ENCODE measurements at places on chromosomes 11 and 22.

DNA sequence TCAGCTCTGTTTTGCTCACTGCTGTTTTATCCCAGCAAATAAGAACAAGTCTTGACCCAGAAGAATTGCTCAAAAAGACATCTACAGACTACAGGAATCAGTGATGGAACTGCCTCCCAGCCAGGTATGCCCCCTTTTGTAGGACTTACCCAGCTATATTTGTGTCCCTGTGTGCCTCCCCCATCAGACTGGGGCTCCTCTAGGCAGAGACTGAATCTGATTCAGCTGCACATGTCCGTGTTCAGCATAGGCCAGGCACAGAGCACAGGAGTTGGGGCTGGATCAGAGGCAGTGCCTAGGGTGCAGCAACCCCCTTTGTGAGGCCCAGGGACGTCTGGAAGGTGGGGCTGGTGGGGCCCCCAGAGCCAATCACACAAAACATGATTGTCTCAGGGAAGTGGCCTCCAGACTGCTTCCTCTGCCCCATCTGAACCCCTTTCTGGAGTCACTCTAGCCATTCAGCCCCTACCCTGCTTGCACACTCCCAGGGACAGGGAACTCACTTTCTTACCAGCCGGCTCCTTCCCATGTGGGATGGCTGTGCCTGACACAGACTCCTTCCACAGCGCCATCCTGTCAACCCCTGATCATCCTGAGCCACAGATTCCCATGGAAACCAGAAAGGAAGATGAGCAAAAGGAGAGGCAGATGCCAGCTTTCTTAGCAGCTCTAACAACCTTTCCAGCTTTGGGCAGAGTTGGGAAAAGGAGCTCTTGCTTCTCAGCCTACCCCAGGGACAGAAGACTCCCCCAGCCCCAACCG lies 24.8 kb downstream of the PDE2A start:
- DNase-seq: no peak

DNA sequence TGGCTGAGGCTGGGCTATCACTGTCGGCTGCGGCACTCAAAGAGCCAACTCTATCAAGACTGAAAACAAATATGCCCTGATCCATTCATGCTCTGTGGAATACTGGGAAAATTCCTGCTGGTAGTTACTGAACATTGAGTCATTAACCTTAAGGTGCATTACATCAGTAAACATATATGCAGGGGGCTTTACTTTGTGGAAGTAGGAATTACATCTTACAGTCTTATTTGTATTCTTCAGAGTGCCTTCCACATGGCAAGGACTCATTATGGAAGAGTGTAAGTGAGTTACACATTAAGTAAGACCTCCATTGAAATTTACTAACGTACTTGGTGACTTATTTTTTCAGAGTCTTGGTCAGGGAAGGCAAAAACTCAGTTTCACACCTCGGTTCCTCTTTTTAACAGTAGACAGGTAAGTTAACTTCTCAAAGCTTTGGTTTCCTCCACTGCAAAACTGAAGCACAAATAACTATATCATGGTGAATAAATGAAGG lies 4.5 kb downstream of the OR5B21 start:
- DNase-seq: no peak

GRCh38 chr22:22752556-22753477 lies 108.4 kb downstream of the GGTLC2 start:
- DNase-seq: no peak

DNA sequence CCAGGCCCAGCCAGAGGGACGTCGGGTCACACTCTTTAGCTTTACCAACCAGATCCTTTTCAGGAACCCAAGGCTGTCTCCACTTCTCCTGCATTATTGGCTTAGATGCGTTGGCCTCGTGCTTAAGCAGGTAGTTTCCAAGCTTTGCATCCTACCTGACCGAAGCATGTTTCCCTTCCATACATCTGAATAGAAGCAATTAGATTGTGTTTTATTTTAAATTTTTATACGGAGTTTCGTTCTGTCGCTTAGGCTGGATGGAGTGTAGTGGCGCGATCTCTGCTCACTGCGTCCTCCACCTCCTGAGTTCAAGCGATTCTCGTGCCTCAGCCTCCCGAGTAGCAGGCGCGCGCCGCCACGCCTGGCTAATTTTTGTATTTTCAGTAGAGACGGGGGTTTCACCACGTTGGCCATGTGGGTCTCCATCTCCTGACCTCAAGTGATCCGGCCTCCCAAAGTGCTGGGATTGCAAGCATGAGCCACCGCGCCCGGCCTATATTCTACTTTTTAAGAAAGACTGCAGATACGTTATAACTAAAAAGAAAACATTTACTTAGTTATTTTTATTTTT lies 677 bp downstream of the DYNC2H1 start:
- no peak for DNase-seq

GRCh38 chr11:128483211-128483788 lies 104.1 kb downstream of the ETS1 start:
- DNase-seq: no peak

DNA sequence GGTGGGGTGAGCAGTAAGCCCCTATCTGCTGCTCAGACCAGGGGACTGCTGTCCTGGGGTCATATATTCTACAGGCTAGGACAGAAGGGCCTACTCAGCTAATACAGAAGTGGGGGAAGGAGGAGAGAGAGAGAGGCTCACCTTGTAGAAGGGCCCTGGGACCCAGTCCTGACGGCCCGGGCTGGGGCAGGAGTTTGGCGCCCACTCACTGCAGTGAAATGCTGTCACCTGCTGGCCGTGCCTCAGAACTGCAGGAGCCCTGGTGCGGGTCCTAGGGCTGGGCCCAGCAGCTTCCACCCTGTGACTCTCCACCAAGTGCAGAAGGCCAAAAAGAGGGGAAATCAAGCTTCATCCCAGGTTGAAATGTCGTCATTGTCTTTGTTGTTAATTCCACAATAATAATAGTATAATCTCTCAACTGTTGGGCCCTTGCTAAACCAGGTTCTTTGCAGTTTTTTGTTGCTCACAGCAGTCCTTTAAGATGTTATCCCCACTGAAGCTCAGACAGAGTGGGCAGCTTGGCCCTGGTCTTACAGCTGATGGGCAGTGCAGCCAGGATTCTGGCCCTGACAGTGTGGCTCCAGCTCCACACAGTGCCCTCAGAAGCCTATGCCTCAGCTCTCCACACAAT lies 29.6 kb downstream of the TRIM29 start:
- no peak for DNase-seq

DNA sequence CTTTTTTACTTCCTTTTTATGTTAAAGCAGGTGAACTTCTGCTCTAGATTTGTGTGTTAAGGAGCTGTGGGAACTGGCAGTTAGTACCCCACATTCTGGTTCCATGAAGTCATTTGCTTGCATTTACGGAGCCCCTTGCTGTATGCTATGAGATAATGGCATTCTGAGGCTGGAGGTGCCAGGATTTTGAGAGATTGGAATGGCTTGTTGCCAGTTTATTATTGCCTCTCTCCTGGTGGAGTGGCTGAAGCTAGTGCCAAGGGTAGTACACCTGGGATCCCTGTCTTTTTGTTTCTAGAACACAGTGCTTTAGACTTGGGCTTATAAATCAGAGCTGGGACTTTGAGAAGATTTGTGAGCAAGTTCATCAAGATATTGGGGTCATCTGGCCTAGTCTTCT lies 73.8 kb downstream of the STIM1 start:
- DNase-seq: no peak

GRCh38 chr11:80846442-80846841 lies 1405.6 kb upstream of the TENM4 start:
- no peak for DNase-seq

- DNase-seq: no peak
These were observed 25.3 kb upstream of the FCHSD2 start for GRCh38 chr11:73167363-73167954.

DNA sequence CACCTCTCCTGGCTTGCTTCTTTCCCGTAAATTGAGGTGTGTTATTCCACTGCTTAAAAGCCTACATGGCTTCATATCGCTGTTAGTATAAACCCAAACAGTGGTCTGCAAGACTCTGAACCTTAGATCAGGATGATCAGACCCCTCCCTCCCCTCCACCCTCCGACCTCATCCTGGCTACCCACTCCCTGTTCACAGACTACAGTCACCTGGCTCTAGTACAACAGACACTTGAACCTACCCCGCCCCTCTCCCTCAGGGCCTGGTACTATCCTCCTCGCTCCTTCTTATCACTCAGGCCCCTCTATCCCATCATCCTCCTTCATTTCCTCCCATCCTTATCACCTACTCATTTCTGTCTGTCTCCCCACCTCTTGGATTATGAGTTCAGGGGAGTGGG lies 20.1 kb downstream of the PTPRJ start:
- no peak for DNase-seq

GRCh38 chr11:82682003-82682751 lies 51.5 kb downstream of the FAM181B start:
- peak; percentile 9 for DNase-seq

DNA sequence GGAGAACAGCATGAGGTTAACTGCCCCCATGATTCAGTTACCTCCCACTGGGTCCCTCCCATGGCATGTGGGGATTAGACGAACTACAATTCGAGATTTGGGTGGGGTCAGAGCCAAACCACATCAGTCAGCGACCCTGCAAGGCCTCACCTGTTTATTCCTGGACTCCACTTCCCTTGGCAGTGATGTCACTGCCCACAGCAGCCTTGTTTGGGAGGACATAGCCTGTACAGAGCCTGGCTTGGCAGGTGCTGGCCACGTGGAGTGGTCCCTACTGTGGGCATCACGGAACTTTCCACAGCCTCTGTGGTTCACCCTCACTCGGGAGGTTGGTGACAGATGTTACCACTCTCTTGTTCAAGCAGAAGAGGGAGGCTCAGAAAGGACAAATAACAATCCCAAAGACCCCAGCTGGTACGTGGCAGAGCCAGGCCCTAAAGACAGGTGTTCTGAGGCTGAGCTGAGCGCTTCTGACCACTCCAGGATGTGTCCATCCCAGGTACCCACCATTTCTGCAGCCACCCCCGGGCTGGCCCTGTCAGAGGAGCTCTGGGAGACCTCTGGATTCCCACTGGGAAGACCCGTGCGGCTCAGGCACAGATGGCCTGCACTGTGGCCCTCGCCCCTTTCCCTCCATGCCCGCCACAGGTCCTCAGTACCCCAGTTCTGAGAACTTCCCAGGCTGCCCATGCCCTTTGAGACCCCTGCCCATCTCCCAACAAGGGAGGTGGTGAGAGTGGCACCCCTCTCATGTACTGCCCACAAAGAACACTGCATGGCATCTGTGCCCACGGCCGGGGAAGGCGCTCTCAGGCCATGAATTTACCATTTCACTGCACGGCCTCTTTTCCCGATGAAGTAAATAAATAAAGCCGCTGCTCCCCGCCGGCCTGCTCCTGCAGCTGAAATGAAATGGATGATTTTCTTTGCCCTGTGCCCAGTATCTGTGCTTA lies 605.8 kb downstream of the TBC1D22A start:
- no peak for DNase-seq

GRCh38 chr11:18280438-18281045 lies 14.5 kb downstream of the SAA1 start:
- no peak for DNase-seq

- no peak for DNase-seq
These were observed 9.2 kb downstream of the CRTAM start for GRCh38 chr11:122847466-122847865.

DNA sequence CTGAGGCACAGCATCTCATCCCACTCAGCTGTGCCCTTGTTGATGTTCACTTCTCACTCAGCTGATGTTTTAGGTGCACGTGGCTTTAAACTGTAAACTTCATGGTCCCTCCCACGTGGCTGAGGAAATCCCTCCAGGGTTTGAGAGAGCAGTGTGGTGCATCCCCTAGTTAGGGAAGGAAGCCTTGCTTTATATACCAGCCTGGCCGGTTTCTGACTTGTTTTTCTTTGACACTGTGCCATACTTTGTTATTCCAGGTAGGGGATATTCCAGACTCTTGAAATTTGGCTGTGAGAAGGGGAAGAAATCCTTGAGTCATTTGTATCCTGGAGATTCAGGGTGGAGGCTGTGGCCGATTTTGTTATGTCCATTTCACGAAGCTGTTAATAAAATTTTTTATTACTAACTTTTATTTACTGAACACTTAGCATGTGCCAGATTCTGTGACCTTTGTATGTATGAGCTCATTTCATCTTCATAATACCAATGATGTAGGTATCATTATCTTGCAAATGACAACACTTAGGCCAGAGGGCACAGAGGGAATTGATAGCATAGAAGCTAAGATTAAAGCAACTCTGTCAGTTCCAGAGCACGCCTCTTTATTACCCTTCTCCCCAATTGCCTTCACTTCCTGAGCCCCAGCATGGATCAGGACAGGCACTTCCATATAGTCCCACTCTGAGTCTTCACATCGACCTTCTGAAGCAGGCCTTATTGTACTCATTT lies 116.6 kb downstream of the NAV2 start:
- no peak for DNase-seq

GRCh38 chr11:113991170-113991569 lies 16.3 kb downstream of the HTR3A start:
- peak; percentile 54 for DNase-seq

GRCh38 chr22:41538583-41538982 lies 5.7 kb downstream of the POLR3H start:
- no peak for DNase-seq

DNA sequence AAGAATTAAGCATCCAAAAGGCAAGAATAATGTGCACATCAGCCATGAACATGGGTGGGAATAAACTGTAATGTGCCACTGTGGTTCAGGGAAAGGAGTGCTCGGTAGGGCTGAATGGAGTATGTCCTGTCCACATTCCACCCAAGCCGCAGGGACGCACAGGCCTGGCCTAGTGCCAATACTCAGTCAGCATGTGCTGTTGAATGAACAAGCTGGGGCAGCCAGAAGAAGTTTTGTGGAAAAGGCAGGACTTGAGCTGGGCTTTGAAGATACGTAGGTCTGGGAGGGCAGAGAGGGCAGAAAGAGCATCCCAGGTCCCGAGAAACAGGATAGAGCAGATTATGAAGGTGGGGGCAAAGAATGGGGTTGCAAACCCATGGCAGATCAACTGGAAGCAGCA lies 60.0 kb upstream of the PLET1 start:
- DNase-seq: peak; percentile 45

- DNase-seq: no peak
These were observed 17.9 kb upstream of the KCNQ1OT1 start for GRCh38 chr11:2717561-2718325.

GRCh38 chr22:37182101-37182948 lies 5.7 kb downstream of the C1QTNF6 start:
- DNase-seq: no peak

DNA sequence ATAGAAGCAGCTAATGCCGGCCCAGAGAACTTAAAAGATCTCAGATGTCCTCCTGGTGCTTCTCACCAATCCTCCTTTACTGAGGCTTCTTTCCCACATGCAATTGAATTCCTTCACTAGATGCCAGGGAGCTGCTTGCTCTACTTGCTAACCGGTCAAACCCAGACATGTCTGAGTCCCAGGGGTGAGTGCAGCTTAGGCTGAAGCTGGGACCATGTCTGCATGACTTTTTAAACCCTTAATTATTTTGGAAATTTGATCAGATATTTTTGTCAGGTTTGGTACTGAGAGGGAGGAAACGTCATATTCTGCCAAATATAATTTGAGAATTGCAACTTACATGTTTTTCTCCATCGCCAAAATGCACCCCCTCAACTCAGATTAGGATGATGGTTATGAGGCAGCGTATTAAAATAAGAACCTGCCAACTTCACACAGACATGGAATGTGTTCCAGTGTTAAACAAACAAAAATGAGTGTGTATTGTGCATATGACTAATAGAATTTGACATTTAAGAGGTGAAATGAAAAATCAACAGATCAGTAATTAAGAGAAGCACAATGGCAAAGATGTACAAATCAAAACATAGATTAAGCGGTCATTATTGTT lies 529.5 kb downstream of the ETS1 start:
- DNase-seq: no peak

GRCh38 chr11:133945087-133945974 lies 11.4 kb downstream of the IGSF9B start:
- DNase-seq: no peak

GRCh38 chr11:76124905-76125770 lies 81.2 kb downstream of the WNT11 start:
- DNase-seq: no peak
